ENCODE measurements at places on chromosomes 4 and X.

- DNase-seq = no peak
These were observed 7.1 kb downstream of the OFD1 start for GRCh38 chrX:13741695-13742094.

DNA sequence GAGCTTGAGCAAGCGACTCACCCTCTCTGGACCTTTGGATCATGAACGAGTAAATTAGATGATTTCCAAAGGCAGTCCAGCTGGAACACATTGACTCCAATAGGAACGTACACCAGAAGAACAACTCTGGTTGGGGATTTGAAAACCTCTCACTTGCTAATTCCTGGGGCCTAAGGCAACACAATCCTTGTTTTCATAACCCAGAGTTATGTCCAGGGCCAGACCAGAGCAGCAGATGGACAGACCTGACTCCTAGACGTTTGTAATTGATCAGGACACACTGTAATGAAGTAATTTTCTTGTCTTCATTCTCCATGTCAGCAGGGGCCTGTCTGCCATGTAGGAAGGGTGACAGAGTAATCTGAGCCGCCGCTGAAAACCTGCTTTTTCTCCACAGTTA lies 283.9 kb downstream of the IDS start:
- no peak for DNase-seq

- peak; percentile 15 for DNase-seq
These were observed 645.0 kb upstream of the ATOH1 start for GRCh38 chr4:93183576-93183975.

DNA sequence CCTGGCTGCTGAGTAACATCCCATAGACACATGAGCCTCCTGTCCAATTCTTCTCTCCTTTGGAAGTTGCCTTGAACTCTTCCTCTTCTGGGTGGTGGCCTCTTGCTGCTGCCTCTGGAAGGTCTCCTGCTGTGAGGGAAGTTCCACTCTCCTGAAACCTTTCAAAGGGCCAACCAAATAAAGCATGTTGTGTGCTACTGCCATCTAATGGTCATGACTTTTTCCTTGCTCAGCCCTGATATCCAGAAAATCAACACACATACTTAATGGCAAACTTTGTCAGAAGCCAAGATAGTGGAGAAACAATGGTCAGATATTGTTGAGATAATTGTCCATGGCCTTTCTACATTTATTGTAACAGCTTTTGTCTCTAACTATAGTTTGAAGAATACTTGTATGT lies 19.1 kb upstream of the ZXDA start:
- DNase-seq = peak; percentile 4

GRCh38 chr4:53613428-53613827 lies 22.1 kb upstream of the LNX1 start:
- no peak for DNase-seq

DNA sequence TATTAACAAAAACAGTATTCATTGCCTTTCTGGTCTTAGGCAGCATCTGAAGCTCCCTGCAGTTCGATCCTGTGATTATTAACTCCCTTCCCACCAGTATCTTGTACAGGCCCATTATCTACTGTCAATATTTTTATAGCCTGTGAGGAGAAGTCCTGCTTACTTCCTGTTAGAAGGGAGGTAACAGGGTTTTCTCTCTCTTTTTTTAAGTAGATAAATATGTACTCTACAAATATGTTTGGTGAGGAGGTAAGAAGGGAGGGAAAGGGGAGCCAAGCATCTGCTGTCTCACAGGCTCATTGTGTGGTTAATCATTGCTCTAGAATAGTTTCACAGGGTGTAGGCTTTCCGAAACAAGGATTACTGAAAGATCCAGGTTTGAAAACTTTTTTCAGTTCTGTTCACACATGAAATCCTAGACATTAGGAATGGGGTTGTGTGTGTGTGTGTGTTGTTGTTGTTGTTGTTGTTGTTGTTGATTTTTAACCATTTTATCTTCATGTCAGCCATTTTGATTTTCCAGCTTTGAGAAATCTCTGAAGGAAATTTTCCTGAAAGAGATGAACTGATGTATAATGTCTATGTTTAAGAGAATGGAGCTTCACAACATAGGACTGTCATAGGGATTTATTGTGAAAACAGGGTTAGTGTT lies 14.2 kb downstream of the ATOH1 start:
- no peak for DNase-seq

DNA sequence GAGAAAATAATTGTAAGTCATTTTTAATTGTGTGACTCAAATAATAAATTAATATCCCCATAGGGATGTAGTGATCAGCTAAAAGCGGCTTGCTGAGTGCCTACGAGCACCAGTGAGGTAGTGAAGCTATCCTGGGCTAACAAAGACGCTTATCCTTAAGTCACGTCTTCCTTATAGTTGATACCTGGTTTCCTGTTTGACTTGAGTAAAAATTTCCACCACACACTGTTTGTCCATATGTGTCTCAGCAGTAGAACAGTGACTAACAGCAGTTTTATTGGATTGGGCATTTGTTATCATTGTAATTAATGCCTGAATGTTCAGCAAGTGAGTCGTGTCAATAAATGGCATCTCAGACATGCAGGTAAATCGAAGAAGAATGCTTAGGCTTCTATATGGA lies 241.1 kb downstream of the GRXCR1 start:
- peak; percentile 10 for DNase-seq

DNA sequence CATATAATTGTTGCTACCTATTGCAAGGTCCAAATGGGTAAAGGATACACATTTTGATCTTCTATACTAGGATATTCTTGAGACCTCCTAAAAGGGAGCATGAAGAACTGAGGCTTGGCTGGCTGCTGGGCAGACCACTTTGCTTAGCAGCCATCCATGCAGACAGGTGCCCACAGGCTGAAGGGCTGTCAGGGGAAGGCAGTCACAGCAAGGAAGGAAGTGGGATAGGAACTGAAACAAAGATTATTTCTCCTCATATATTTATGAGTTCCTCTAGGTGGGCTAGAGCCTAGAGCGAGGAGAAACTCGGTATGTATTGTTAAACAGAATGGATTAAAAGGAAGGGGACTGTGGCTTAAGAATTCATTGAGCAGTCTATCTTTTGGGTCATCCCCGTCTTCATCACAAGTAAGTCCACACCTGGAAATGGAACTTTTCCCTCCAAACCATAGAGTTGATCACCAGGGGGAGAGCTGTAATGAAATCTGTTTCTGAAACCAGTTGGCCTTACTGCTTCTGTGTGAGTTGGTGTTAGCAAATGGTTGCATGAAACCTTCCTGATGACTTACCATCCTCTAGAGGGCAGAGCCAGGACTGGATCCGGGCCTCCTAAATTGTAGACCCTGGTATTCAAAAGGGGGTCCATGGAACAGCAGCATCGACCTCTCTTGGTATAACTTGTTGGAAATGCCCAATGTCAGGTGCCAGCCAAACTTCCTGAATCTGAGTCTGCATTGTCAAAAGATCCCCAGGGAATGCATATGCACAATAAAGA lies 42.3 kb downstream of the AFF2 start:
- no peak for DNase-seq

- no peak for DNase-seq
These were observed 181.4 kb upstream of the PDE5A start for GRCh38 chr4:119810001-119810400.

DNA sequence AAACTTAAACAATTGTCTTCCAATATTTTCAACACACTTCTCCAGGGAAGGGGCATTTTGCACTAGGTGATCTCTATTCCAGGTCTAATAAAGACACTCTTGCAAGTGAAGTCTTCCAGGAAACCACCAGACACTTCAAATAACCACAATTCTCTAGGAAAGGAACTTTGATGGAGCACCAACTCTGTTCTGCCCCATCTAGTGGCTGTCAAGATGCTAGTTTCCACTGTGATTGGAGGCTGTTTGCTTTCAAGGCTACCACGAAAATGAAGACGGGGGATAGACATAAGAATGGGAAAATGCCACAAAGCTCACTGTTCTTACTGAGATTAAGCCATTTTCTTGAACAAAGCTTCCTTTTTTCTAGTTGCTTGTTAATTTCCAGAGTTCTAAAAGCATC lies 100.6 kb upstream of the F9 start:
- no peak for DNase-seq

GRCh38 chrX:121161501-121161933 lies 114.1 kb downstream of the GLUD2 start:
- DNase-seq = no peak

DNA sequence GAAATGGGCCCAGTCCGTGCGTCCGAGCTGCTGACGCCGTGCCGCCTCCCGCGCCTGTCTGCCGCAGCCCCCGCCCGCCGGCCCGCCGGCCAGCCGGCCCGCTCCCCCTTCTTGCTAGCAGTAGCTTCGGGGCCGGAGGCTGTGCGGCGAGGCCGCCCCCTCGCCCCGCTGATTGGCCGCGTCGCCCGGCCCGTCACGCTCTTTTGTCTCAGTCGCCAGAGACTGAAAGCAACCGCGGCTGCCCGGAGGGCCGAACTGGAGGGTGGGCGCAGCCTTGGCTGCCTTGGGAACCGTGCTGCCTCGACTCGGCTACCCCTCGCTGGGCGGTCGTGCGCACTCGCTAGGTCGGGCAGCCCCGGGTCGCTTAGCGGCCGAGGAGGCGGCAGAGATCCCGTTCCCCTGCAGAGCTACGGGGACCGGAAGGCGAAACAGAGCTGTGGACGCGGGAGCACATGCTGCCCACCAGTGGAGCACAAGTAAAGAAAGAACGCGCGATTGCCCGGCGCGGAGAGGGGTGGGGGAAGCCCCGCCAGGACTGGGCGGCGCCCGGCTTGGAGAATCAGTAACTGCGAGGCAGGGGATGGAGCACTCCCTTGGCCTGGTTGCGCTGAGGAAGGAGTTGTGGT lies at the start of gene ZCCHC18:
ZCCHC18 (plus strand) TSS at position 198 of the 626 bp plus-strand sequence. CDS start 1,589 bp downstream, outside the sequence.
- DNase-seq = peak; percentile 70

GRCh38 chr4:147117431-147117830 lies 171.8 kb upstream of the TTC29 start:
- DNase-seq = no peak

- no peak for DNase-seq
These were observed 71.6 kb downstream of the FAM114A1 start for GRCh38 chr4:38939165-38939564.

GRCh38 chrX:24266996-24267395 lies 46.9 kb downstream of the SUPT20HL2 start:
- no peak for DNase-seq

DNA sequence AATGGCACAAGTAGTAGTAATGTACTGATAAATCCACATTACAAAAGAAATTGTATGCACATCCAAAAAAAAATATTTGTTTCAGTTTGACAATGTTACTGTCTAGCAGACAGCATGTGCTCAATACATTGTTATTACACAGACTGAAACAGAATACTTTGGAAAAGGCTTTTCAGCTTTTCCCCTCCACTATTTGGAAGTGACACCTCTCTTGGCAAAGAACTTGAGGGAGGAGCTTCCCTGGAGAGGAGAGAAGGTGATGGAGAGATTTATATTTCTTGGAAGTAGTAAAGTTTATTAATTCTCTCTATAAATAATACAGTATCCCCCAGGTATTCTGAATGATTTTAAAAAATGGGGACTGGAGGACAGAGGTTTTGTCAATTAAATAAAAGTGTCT lies 131.8 kb downstream of the SCFD2 start:
- no peak for DNase-seq

GRCh38 chr4:154471032-154471431 lies 20.6 kb downstream of the DCHS2 start:
- DNase-seq = no peak

DNA sequence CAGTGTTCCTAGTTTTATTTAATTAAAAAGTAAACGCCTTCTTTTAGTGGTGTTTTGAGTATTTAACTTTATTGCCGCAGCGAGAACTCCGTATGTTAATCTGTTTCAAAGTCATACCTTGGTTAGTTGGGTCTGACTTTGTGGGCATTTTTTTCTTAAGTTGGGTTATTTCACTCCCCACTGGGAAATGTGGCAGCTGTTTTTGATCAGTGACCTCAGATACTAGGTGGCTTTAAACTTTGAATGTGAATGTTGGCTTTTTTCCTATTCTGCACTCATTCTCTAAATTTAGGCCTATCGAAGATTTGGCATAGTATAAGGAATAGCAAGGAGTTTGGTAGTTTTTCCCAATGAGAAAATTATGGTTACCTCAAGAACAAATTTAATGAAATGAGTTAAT lies 85.9 kb downstream of the FIP1L1 start:
- no peak for DNase-seq

DNA sequence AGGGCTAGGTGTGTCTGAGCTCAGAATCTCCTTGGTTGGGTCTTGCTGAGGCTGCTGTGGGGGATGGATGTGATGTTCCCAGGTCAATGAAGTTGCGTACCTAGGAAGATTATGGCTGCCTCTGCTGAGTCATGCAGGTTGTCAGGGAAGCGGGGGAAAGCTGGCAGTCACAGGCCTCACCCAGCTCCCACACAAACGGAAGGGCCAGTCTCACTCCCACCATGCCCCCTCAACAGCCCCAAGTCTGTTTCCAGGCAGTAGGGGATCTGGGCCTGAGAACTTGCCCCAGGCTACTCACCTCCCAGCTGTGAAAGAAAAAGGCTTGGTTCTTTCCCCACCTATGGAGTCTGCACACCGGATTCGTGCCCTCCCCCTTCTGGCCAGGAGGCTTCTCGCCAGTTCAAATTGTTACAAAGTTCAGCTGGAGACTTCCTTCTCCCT lies 72.9 kb downstream of the WDR44 start:
- no peak for DNase-seq

GRCh38 chrX:117510453-117510852 lies 606.2 kb downstream of the KLHL13 start:
- DNase-seq = no peak

- DNase-seq = no peak
These were observed 101.8 kb upstream of the CXorf51B start for GRCh38 chrX:146707781-146708180.

- DNase-seq = no peak
These were observed 7.0 kb upstream of the AMTN start for GRCh38 chr4:70511365-70511764.

- DNase-seq = no peak
These were observed 598.7 kb downstream of the EPHA5 start for GRCh38 chr4:65071564-65071963.

DNA sequence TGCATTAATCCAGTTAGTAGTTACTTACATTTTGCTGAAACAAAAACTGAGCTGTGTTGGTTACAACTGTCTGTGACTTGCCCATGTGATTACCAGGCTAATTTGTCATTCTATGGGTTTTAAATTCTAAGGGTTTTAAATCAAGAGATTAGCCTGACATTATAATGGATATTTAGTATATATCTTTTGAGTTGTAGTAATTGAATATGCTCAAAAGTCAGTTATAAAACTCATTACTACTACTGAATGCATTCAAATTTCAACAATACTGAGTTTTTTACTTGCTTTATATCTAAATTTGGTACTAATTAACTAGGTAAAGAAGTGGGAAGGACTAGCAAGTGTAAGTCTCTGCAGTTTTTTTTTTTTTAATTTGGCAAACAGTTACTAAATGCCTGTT lies 14.7 kb downstream of the LARP7 start:
- DNase-seq = no peak

GRCh38 chr4:159981469-159981856 lies 878.6 kb downstream of the RAPGEF2 start:
- no peak for DNase-seq

DNA sequence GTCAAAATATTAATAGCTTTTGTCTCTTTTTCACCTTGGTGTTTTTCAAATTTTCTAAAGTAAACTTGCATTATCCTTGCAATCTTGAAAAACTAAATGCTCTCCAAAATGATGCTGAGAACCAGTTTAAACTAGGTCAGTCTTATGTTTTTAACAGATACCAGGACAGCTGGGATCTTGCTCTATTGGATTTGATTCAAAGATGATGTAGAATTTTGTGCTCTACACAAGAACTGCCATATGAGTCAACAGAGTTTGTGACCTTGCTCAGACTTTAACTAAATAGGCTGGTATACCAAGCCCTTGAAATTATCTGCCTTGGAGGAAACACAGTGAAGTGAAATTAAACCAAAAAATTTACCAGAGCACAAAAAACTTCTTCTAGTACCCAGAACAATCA lies 991.1 kb downstream of the STPG2 start:
- peak; percentile 48 for DNase-seq

Data from cerebellum (tissue), 4 donors.